ENCODE measurements at places on chromosomes 5 and 9.

GRCh38 chr5:122501089-122501435 lies 189.0 kb downstream of the SNCAIP start:
- no peak for DNase-seq

DNA sequence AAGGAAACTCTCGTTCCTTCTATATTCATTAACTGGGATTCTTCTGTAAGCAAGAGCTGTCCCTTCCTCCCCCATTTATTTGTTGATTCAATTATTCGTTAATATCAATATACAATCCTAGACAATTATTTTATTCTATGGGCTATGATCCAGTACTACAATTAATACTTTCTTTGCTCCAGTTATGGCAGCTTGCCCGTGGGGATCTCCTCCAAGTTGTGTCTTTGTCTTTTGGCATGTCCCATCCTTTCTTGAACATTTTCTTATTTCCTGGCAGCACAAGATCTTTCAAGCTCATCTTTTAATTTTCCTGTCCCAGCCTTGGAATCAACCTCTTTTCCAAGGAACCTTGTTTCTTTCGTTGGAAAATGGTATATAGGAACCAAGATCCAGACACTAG lies 249.3 kb downstream of the GAS1 start:
- DNase-seq, result no peak

DNA sequence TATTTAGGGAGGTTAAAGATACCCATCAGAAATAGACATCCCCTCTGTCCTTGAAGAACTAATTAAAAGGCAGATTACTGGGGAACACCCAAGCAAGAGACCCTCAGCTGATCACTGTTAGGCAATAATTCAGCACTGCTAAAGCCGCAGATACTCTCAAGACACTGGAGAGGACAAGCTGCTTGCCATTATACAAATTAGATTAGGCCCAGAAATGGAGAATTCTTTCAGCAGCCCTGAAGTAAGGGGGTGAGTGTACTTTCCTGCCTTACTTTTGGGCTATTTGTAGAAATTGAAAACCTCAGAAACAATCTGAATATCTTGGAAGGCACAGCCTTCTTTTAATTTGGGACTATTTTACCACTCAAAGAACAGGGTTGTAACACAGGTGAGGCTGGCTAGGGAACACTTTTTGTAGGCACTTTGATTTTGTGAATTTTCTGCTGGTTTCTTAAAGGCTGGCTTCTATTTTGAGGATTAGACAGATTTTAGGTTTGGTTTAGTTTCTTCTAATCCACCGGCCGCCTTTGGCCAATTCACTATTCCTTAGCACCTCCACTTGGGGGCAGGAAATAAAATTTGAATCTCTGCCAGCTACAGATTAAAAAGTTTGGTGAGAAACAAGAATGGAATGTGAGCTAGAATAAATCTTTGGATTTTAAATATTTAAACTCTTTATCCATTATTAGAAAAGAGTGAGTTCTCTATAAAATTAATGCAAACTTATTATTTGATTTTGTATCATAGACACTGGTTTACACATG lies 106.0 kb downstream of the SMARCA2 start:
- no peak for DNase-seq

GRCh38 chr9:126071076-126071750 lies 255.4 kb upstream of the MVB12B start:
- no peak for DNase-seq

DNA sequence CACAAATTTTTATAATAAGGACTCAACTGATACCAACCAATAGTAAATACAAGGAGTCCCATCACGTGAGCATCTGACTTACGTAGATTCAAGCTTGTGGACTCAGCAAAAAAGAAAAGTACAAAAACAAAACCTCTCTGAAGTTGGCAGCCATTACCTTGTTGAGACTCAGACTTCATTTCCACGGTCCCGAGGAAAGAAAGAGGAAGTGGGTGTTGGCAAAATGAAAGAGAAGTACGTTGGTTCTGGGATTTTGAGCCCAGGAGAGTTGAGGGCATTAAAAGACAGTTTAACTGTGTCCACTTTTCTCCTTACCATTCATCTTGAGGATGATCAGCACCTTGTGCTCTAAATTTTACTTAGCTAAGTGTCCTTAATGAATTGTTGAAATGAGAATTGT lies 26.7 kb downstream of the NCBP1 start:
- DNase-seq, result peak; percentile 61

- DNase-seq, result no peak
Observed at GRCh38 chr5:103942587-103943186, 380.1 kb upstream of the NUDT12 start.

DNA sequence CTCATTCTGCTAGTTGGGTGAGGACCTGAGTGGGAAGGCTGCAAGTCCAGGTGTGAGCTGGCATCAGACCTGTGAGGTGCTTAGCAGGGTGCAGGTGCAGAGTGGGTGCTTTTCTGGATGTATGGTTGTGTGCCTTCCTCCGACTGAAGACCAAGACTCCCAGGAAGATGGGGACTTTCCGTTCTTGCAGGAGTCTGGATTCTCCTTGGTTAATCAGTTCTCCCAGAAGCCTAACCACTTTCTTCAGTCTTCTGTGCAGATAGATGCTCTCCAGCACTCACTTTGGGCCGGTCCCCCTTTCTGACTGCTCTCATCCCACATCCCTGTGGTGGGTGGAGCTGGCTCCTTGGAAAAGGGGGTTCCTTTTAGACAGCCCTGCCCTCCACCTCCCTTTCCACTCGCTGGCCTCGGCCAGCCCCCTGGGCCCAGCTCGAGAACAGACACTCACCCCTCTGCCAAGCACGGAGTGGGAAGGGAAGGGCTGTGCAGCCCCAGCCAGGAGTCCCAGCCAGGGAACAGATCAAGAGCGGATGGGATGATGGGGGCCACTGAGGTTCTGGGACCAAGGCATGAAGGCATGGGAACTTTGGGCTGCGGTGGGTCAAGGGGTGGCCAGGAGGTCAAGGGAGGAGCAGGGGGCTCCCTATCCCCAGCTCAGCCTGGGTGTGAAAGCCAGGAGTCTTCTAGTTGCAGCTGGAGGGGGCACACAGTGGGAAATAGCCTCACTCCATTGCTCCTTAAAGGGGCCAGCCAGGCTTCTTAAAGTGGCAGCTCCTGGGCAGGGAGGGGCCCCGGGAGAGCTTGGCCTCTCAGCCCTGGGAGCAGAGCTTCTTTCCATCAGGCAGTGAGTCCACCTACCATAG lies 62.4 kb downstream of the FGF18 start:
- DNase-seq, result no peak

GRCh38 chr9:116285320-116285719 lies 131.7 kb downstream of the PAPPA start:
- no peak for DNase-seq

DNA sequence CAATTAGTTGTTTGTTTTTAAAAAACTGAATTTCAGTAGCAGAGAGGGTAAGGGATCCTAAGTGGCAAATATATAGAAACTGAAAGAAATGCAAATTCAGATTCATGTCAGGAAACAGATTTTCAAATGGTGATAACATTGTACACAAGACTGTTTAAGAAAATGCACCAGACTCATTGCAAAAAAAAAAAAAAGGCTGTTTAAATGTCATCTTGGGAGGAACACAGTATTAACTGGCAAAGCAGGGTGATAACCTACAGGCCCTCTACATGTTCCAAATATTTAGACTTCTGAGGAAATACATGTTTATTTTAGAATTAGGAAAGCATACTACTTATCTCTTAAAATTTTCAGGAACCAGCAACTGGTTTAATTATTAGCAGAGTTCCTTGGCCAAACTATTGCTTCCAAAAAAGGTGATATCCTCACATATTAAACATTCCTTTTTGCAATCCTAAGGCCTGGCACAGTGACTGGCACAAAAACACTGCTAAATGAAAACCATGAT lies 114.5 kb downstream of the TSSK1B start:
- no peak for DNase-seq

GRCh38 chr5:172849606-172850453 lies 15.8 kb downstream of the ERGIC1 start:
- DNase-seq, result no peak

- no peak for DNase-seq
Observed at GRCh38 chr5:114148253-114148652, 213.6 kb upstream of the KCNN2 start.

- DNase-seq, result no peak
Observed at GRCh38 chr5:119286511-119287488, 69.0 kb upstream of the TNFAIP8 start.

GRCh38 chr5:172109749-172110148 lies 78.3 kb downstream of the STK10 start:
- DNase-seq, result no peak

DNA sequence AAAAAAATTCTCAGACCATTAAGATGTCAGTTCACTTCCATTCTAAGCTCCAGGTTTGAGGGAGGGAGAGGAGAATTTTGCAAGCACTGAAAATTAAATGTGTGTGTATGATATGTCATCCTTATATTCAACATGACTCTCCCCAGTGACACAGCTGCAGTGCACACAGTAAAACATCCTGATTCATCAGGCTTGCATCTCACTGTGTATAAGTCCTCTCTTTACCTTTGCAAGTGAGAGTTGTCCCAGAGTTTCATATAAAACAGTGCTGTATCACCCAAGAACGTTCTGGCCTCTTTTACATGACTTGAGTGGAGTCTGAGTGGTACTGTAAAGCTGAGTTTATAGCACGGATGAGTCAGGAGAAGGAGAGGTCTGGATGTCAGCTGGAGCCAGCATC lies 50.0 kb downstream of the DMRT2 start:
- DNase-seq, result no peak

DNA sequence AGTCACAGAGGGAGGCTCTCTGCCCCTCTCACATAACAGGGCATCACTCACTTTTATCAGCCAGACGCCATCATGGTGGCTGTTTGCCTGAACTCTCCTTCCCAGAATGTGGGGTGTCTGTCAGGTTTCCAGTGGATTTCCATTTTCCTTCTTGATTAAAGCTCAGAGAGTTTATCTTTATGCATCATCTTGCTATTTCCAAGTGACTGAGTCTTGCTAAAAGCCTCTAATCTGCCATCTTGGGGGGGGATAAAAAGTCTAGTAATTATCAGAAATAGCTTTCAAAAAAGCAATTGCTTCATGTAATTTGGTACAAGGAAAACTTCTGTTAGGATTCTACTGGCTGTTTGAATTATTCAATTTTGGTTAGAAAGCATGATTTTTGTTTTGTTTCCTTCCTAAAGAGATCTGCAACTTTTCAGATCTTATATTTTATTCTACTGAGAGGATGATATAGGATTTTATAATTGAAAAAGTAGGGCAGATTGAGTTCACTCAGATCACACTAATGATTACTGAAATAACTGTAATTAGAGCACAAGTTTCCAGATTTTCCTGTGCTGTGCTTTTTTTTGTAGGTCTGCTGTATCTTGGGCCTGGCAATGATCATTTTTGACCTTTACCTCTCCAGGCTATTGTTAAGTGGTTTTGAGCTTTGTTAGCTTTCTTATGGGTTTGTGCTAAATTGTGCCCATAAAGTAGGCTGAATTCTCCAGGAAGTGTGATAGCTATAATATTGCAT lies 661.5 kb downstream of the TLE4 start:
- DNase-seq, result no peak

GRCh38 chr9:90826326-90827020 lies 24.9 kb downstream of the SYK start:
- peak; percentile 15 for DNase-seq

- no peak for DNase-seq
Observed at GRCh38 chr5:16777432-16777831, 158.7 kb downstream of the MYO10 start.

- no peak for DNase-seq
Observed at GRCh38 chr5:53319315-53319714, 161.1 kb upstream of the FST start.

DNA sequence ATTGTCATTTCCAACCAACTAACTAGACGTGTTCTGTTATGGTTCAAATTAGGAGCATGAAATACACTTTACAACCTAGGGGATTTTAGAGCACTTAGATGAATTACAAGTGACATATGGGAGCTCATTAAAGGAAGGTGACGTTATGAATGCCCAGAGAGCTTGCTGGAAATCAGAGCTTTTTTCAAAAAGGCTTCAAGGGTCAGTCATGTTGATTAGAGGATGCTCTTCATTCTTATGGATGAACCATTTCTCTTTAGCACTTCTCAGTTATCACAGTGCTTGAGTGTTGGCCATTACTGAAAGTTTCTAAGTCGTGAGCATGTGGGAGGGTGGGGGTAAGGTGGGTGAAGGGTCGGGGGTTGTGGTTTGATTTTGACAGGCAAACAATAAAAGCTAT lies 1245.5 kb upstream of the DMAC1 start:
- no peak for DNase-seq

- no peak for DNase-seq
Observed at GRCh38 chr9:131661568-131662288, 78.1 kb downstream of the RAPGEF1 start.

GRCh38 chr5:350355-350754 lies 28.8 kb downstream of the AHRR start:
- DNase-seq, result no peak

DNA sequence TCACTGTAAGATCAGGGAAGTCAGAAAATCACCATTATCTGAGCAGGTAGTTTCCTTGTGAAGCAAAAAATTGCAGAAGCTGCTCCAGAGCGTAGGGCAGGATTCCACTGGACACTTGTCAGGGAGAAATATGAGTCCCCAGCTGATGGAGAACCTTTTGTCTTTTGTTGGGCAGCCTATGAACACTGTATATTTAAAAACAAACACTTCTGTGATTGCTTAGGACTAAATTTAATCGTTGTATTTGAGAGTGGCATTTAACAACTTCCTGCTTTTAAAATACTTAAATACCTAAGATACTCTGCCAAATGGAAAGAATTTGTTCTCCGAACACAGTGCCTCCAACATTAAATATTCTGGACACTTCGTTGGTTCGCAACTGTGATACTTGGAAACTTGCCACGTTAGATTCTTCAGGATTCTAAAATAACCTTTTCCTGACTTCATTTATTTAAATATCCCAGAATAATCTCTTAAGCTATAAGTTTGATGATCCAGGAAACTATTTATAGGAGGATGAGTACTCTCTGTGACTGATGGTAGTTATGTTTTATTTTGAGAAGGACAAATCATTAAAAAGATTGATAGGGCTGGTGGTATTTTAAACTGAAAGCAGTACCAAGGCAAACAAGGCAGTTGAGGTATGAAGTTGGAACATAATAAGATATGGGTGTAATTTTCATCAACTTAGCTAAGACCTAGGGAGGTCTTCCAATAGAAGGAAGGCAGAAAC lies 2.7 kb upstream of the HSPA4 start:
- DNase-seq, result no peak

DNA sequence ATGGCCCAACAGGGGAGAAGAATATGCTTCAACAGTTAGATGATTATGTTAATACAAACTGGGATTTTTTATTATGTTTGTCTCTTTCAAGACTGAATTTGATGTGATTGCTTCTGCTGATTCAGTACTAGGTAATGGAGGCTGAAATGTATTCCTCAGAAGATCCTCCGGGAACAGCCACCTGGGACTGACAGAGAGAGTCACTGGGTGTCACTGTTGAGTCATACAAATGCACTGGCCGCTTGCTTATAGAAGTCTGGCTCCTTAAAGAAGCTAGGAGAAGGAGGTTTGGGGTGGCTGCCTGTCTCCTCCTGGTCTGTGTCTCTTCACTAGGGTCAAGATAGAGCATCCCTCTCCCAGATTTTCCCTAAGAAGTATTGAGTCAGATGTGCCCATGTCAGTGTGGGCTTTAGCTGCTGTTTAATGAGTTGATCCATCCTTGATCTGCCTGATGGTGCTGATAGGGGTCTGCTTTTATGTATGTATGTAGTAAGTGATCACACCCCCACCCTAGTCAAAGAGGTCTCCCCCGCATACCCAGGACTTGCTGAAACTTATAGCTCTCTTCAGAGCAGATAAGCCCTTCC lies 773.4 kb downstream of the BRINP1 start:
- DNase-seq, result no peak

GRCh38 chr5:158881091-158881880 lies 218.4 kb downstream of the EBF1 start:
- no peak for DNase-seq

GRCh38 chr5:80959768-80960442 lies at the start of gene RASGRF2:
Gene RASGRF2, plus strand, starts transcription at chr5:80960363. Its CDS starts 376 bp downstream, at chr5:80960739.
- no peak for DNase-seq

GRCh38 chr5:78113689-78114264 lies 180.7 kb downstream of the AP3B1 start:
- peak; percentile 64 for DNase-seq
